ENCODE measurements at places on chromosomes 5 and 9.

- DNase-seq = no peak
These were observed 31.6 kb downstream of the PRLR start for GRCh38 chr5:35198686-35199085.

GRCh38 chr9:93713716-93714115 lies 137.3 kb downstream of the PHF2 start:
- DNase-seq = no peak

DNA sequence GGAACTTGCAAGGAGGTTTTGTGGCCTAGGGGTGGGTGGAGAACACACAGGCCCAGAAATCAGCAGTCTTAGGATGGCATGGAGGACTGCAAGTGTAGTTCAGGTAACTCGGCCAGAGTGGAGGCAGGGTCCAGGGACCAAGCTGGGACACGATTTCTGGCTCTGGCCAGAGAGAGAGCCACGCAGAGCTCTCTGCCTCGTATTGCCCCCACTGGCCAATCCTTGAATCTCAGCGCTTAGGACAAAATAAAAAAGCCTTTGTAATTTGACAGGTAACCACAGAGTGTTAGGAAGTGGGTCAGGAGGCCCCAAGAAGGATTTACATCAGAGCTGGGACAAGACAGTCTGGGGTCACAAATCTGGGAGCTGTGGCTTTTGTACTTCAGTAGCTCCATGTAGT lies 11.7 kb downstream of the MAP3K1 start:
- no peak for DNase-seq

DNA sequence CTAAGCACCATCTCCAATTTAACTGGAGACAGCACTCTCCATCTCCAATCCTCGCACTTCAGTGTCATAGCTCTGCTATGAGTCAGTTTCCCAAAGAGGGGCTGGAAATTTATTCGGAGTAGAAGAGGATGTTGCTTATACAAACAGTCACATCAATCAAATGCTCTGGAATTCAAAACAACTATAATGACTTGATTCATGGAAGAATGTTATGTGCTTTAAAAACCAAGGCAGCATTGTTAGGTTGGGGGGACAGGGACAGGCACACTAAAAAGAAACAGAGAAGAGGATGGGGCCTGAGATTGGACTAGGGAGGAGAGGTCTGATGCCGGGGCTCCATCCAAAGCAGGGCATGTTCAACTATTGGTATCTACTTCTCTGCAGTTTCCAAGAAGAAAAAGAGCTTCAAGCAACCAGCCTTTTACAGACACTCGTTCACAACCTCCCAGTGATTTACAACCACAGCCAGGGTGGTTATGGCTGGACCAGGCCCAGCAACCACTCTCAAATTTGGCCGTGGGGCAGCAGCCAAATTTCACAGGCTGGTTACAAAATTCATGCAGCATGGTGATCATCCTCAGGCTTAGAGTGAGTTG lies 117.5 kb upstream of the ZNF366 start:
- DNase-seq = no peak

GRCh38 chr5:114649878-114650277 lies 288.0 kb downstream of the KCNN2 start:
- no peak for DNase-seq

DNA sequence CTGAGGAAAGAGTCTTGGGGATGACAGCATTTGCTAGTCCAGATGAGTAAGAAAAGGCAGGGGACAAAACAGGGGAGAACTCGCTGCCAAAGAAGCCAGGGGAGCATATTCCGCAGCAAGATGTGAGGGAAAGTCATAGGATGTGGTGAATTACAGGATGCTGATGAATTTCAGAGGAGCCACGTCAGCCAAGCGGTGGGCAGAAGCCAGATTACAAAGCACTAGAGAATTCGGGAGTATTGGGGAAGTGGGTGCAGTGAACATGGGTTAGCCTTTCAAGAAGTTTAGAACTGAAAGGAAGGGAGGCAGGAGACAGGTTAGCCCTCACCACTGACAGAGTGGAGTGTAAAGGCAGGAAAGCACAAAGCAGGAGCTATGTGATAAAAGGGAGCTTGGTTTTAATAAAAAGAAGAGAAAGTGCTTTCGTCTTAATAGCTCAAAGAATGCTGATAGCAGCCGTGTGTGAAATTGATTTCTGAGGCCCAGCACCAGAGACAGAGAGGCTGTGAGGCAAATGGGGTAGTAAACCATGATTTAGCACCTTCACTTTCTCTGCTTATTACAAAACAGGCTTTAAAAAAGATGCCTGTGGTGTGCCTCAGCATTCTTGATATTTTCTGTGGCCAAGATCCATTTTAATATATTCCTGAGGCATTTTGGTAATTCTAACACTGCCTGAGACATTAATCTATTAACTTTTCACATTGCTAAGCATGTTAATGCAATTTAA lies 16.9 kb downstream of the ADAMTSL1 start:
- no peak for DNase-seq

GRCh38 chr5:58860680-58861079 lies 277.8 kb downstream of the RAB3C start:
- DNase-seq = no peak

- no peak for DNase-seq
These were observed 19.8 kb upstream of the NUDT12 start for GRCh38 chr5:103582364-103582763.

GRCh38 chr9:110126986-110127864 lies 80.7 kb downstream of the C9orf152 start:
- no peak for DNase-seq

DNA sequence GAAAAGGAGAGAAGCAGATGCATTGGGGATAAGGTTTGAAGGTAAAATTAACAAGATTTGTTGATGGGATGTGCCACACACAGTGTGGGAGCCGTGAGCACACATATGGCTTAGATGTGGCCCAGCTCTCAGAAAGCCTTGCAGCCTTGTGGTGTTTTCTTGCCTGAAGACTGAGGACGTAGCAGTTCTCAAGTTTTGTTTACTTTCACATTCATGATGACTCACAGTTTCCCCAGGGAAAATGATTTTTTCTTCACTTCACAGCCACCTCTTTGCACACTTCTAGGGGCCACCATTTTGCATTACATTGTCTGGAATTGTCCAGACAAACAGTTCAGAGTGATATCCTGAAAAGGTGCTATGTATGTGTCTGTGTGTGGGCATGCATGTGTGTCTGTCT lies 126.2 kb downstream of the BASP1 start:
- DNase-seq = no peak

GRCh38 chr9:27367175-27367798 lies 70.3 kb upstream of the EQTN start:
- no peak for DNase-seq

DNA sequence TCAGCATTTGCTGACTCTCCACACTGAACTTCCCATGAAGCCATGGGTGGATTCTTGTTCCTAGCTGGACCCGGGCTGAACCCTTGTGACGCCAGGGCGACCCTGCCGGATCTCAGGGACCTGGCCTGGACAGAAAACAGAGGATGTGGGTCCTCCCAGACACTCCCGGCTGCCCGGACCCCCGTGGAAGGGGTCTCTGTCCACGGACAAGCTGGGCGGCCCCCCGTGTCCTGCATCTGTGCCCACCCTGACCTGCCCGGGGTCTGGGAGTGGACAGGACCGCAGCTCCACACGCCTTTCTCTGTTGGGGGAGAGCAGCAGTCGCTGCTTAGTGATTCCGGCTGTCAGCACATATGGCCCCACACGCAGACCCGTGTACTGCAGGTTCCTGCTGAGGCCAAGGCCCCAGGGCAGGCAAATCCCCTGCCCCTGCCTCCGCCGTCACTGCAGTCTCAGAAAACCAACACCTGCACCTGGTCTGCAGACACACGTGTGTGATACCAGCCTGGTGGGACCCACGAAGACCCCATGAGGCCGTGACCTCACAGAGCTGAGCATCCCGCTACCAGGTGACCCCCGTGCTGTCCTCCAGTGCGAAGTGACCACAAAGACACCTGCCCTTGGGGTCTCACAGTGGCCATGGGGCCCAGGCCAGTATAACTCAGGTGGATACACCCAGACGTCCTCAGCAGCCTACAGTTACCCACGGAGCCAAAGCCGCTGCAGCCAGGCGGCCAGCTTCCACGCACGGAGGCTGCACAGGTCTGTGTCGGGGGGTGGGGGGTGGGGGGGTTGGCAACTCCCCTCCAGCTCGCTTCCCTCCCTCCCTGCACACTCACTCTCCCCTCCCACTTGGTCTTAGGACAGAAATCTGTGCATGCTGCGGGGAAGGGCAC lies 50.6 kb downstream of the NKD2 start:
- no peak for DNase-seq

Measured in activated CD8-positive, alpha-beta memory T cell treated with anti-CD3 and anti-CD28 coated beads for 24 hours (primary cell).